ENCODE measurements at places on chromosomes 12 and 14.

GRCh38 chr14:68459480-68460136 is 333.3 kb downstream of the ZFP36L1 start:
- DNase-seq = no peak

DNA sequence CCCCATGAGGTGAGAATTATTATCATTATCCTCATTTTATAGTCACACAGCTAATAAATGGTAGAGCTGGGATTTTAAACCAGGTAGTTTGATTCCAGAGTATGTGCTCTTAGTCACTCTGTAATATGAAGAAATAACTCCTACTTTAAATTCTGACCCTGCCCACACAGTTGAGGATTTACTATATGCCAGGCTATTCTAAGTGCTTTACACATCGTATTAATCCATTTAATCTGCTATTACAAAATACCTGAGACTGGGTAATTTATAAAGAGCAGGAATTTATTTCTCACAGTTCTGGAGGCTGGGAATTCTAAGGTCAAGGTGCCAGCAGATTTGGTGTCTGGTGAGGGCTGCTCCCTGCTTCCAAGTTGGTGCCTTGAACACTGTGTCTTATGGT is 19.6 kb upstream of the WIF1 start:
- DNase-seq = no peak

- DNase-seq = no peak
Observed at GRCh38 chr14:105149146-105149781, 19.3 kb downstream of the JAG2 start.

DNA sequence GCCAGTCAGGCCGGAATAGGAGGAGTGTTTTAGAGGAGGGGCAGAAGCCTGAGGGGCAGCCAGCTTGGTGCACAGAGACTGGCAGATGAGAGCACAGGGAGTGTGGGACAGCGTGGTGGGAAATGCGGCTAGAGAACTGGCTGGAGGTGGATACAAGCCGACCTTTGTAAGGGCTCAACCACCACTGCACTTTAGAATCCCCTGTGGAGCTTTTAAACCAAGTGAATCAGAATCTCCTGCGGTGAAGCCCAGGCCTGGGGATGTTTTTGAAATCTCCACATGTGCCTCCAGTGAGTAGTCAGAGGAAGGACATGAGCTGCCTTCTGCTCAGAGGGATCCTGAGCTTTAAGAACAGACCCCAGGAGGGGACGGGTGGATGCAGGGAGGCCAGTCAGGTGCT is 10.9 kb upstream of the PCED1B start:
- DNase-seq = no peak

DNA sequence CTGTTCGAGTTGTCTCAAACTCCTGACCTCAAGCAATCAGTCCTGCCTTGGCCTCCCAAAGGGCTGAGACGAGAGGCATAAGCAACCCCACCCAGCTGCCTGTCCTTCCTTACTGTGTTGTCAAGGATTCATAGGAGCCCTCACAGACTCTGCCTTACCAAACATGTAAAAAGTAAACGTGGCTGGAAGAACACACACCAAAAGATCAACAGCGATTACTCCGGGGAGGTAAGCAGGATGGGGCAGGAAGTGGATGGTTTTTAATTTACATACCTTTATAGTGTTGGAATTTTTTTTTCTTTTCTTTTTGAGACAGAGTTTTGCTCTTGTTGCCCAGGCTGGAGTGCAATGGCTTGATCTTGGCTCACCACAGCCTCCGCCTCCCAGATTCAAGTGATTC is 61.5 kb upstream of the EGLN3 start:
- DNase-seq = no peak

- no peak for DNase-seq
Observed at GRCh38 chr14:35687335-35687939, 121.7 kb downstream of the RALGAPA1 start.

Measured in stimulated activated CD8-positive, alpha-beta memory T cell treated with anti-CD3 and anti-CD28 coated beads, Interleukin-15, amount 100 ng/mL, for 24 hours (primary cell).